ENCODE measurements at places on chromosomes 6 and 20. TPM values are rescaled to one million over a fixed set of nuclear protein-coding genes. Genes with fewer than 3 reads are reported as not detected.

The GRM4 gene
- total RNA-seq, result 0.25 TPM

The CCN2 gene
- 17.2 TPM for total RNA-seq

The NFATC2 gene
- total RNA-seq, result 9.2 TPM

The SFTA2 gene
- total RNA-seq, result not detected

The CPXM1 gene
- 129 TPM for total RNA-seq

The KCNK5 gene
- total RNA-seq, result 0.28 TPM

The ALDH5A1 gene
- total RNA-seq, result 15.0 TPM

The DACT2 gene
- total RNA-seq, result 0.49 TPM

The DDX39B gene
- 371 TPM for total RNA-seq

The TNNC2 gene
- 36.0 TPM for total RNA-seq

The TSPO2 gene
- not detected for total RNA-seq

The HLA-G gene
- not detected for total RNA-seq

The RIPOR2 gene
- 4.8 TPM for total RNA-seq

The FAM83C gene
- 0.49 TPM for total RNA-seq

GRCh38 chr6:125363039-125363823, 61.5 kb upstream of the HDDC2 start:
- DNase-seq, result peak; percentile 84

DNA sequence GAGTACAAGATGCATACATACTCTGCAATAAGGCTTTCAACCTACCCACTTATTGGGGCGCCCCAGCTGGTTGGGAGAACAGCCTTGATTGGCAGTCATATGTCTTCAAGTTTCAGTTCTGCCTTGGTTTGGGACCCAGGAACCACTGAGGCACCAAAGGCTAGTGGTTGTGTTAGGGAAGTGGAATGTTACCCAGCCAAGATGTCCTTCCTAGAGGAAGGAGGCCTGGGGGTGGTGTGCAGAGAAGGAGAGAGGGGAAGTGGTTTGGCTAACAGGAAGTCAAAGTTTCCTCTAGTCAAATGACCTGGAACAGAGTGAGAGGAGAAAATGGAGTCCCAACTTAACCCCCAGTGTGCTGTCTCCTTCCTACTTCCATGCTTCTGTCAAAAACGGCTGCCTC, 59.4 kb downstream of the CD164 start:
- no peak for DNase-seq

DNA sequence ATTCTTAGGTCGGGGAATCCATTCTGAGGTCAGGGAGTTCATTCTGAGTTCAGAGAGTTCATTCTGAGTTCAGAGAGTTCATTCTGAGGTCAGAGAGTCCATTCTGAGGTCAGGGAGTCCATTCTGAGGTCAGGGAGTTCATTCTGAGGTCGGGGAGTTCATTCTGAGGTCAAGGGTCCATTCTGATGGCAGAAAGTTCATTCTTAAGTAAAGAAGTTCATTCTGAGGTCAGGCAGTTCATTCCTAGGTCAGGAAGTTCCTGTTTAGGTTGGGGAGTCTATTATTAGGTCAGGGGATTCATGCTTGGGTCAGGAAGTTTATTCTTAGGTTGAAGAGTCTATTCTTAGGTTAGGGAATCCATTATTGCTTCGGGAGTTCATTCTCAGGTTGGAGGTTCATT, 16.5 kb upstream of the NXT1 start:
- no peak for DNase-seq

DNA sequence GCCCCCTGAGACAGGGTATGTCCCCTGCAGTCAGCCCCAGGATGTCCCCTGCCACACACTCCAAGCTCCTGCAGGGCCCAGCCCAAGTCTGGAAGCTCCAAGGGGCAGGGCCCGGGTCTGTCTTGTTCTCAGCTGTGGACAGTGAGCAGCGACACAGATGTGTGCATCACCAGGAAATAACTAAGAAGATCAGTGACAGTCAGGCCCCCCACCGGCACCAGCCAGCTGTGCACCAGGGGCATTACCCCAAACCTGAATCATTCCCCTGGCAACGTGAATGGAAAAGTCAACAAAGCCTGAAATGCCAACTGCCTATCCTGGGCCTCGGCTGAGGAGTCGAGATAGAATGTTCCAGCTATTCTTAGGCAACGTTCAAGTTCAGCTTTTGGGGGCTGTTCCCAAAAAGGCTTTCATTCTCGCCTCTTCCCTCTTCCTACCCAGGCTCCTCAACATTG, 105.0 kb downstream of the PREX1 start:
- no peak for DNase-seq

DNA sequence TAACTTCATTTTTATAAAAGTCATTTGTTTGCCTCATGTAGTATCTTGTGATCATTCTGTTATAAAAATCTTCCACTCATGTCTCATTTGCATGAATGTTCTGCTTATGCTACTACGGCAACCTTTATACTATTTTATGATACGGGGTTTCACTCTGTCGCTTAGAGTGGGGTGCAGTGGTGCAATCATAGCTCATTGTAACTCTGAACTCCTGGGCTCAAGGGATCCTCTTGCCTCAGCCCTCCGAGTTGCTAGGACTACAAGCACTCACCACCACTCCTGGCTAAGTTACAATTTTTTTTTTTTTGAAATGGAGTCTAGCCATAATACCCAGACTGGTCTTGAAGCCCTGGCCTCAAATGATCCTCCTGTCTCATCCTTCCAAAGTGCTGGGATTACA, 154.4 kb upstream of the PREP start:
- DNase-seq, result no peak

DNA sequence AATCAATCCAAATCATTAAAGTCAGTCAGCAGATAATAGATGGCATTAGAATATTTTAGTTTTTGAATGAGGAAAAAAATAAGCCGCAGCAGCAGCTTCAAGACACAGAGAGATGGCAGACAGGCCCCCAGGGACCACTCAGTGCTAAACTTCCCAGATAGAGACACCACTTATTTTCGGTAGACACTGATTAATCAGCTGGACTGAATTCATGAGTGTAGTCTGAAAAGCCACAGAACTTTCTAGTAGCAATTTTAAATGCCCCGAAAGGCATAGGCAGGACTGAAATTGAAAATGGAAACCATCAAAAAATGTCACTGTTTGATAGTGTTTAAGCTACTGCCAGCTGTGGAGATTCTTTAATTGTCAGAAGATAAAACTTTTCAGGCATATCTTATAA, 3.1 kb upstream of the CLDN20 start:
- DNase-seq, result no peak

GRCh38 chr20:16541226-16541625, 32.0 kb downstream of the KIF16B start:
- DNase-seq, result no peak

DNA sequence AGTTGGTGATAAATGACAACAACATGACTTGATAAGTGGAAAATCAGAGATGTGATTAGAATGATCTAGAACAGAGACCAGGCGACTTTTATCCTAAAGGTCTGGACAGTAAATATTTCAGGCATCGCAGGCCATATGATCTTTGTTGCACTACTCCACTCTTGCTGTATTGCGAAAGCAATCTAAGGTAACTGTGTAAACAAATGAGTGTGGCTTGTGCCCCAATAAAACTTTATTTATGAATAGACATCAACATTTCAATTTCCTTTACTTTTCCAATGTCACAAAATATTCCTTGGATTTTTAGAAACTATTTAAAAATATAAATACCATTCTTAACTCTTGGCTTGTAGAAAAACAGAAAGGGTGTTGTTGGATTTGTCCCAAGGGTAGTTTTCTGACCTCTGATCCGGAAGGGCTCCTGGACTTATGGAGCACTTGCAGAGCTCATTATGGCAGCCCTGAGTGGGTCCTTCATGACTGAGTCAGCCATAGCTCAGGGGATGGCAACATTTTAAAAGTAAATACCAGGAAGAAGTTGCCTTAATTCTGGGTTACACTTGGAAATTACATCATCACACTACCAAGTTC, 34.5 kb downstream of the IL20RA start:
- no peak for DNase-seq

- DNase-seq, result no peak
These were observed 210.1 kb upstream of the FUT9 start for GRCh38 chr6:95805699-95806098.

- DNase-seq, result no peak
These were observed 431.1 kb upstream of the CDH4 start for GRCh38 chr20:60820918-60821317.

- DNase-seq, result no peak
These were observed 698.8 kb downstream of the DOK5 start for GRCh38 chr20:55174172-55174571.

GRCh38 chr6:53532942-53533341, 12.0 kb downstream of the GCLC start:
- no peak for DNase-seq

DNA sequence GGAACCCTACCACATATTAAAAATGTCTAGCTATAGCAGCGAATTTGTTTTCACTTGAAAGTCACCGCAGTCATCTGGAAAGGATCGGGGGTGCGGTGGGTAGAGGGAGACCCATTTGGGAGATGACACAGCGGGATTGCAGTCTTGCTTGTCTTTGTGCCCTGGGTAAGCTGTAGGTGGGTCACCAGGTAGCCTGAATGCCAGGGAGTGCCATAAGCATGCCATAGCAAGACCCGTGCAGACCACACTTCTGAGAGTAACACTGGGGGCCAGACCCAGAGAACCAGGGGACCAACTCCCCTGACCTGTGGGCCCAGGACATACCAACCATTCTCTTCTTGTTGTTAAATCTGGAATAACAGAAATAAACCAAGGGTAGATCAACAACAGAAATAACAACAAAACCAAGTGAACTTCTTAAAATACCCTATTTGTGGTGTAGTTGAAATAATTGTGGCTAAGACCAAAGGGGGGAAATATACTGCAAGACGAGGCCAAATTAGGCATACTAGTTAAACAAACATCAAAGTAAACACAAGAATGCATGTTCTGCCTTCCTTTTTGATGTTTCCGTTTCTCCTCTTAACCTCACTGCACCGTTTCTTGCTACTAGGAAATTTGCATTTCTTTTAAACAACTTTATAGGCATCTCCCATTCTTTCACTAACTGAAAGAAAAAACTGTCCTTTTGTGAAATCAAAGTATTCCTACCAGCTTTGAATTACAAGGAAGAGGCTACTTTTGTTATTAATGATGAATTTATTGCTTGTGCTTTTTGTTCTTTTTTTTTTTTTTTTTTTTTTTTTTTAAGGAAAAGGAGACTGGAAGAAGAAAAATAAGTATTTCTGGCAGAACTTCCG, 128.2 kb downstream of the SASH1 start:
- DNase-seq, result no peak

- DNase-seq, result peak; percentile 80
These were observed 96.5 kb downstream of the MMS22L start for GRCh38 chr6:97186416-97186999.

- no peak for DNase-seq
These were observed 46.2 kb downstream of the BACH2 start for GRCh38 chr6:90250405-90250804.

DNA sequence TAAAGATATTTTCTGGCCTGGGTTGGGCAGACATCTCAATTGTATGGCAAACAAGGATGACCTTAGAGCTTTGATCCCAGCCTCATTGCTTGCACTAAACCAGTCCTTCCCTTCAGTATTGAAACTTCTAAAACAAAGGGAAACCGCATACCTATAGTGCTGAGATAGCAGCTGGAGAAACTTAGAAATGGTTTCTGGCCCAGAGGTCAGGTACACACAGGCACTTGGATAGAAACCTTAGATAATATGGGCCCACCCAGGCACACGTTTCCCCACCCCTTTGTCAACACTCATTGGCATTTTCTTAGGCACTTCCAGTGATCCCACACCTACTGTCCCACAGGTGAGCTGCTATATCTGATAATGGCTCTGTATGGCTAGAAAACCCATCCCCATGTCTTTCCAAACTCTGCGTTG, 22.1 kb downstream of the NRSN1 start:
- DNase-seq, result no peak

GRCh38 chr20:25038103-25038410, 19.9 kb downstream of the ACSS1 start:
- DNase-seq, result no peak

DNA sequence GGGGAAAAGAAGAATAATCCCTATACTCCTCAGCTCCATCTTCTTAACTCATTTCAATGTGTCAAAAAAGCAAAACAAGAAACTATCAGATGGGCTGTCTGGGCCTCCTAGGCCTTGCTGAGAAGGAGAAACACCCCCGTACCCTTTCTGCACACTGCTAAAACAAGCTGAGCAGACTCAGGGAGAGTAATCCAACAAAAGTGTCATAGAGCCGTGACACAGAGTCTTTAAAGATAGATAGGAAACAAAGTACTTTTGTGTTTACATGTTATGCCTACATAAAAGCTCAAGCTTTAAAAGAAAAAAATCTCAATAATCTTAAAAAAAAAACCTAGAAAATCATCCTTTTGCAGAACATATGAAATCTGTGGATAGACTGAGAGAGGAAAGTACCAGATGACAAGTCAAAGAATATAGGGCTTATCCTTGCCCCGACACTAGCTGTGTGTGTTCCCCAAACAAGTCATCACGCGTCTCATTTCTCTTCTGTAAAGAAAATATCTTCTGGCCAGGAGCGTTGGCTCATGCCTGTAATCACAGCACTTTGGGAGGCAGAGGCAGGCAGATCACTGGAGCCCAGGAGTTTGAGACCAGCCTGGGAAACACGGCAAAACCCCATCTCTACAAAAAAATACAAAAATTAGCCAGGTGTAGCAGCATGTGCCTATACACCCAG, 81.3 kb downstream of the MAP3K5 start:
- DNase-seq, result no peak

- no peak for DNase-seq
These were observed 131.1 kb downstream of the OLIG3 start for GRCh38 chr6:137362878-137363804.

GRCh38 chr20:37533154-37533715, 5.6 kb upstream of the BLCAP start:
- DNase-seq, result no peak

- DNase-seq, result no peak
These were observed 28.6 kb downstream of the KIF25 start for GRCh38 chr6:168025831-168026710.

- DNase-seq, result no peak
These were observed 102.2 kb upstream of the AKAP12 start for GRCh38 chr6:151137542-151137941.

GRCh38 chr20:42852691-42853090, 337.0 kb downstream of the PTPRT start:
- no peak for DNase-seq
